ENCODE measurements at places on chromosomes 5 and 9.

DNA sequence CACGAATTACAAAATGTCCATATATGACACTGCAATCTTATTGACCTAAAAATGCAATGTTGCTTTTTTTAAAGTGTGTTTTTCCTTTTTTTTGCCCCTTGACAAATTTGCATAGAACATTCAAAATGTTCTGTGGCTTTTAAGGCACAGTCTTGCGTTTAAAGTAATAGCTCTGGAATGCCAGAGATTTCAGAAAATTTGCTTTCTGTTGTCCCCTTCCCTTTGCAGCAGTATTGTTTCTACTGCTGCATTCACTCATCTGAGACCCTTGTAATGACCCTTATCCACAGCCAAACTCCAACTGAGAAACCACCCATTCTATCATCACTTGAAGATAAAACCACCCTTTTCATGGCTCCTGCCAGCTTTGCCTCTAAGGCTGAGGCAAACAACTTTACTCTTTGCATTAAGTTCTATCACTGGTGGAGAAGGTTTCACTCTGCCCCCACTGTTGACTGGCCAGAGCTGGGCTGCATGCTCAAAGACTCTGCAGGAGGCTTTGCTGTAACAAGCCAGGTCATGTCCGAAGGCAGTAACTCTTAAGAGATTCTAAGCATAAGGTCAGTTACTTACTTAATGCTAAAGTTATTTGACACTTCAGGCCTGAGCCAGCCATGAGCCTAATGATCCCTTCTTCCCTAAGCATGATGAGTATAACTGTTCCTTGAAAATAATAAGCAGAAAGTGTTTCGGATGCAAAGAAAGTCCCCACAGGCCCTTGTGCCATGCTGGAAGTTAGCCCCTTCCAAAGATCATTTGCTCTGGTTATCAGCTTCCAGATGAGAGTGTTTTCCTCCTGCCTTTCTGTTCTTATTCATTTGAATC is 101.9 kb downstream of the CD180 start:
- DNase-seq = no peak

DNA sequence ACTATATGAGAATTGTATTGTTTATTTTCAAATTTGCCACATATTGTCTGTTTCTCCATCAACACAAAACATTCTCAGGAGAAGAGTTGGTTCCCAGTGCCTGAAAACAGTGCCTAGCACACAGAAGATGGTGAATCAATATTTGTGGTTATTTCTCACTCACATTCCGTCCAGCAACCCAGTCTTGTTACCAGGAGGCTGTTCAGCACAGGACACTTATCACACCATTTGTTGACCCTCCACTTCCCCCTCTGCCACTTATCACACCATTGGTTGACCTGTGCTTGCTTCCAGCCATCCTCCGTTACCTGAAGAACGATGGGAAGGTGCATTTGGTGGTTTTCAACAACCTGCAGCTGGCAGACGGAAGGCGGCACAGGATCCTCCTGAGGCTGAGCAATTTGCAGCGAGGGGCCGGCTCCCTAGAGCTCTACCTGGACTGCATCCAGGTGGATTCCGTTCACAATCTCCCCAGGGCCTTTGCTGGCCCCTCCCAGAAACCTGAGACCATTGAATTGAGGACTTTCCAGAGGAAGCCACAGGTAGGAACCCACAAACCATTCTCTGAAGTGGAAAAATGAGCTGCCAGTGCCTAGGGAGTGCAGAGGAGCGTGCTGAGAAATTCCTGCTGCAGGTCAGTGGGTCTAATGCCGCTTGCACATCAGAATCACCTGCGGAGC is 20.5 kb downstream of the THBS4 start:
- no peak for DNase-seq

DNA sequence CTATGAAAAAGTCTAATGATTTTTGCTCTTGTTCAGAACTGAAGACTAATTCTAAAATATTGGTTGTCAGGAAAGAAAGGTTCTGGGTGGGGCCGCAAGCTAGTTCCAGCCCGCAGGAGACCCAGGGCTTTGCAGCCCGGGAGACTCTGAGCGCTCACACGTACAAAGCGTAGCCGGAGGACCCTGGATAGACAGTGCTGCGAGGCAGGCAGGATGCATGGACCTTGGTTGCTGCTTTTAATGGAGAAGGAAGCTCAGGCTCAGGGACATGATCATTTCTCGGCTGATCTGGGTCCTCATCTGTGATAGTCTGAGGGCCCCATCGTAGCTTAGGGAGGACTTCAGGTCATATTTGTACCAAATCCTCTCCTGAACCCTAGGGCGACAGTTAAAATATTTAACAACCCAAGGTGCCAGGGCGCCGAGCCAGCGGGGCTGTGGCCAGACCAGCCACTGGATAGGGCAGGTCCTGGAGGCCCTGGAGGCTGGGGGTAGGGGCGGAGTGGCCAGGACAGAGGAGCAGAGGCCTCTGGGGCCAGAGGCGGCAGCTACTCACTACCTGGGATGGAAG is 70.1 kb upstream of the UNC5A start:
- DNase-seq = no peak

GRCh38 chr5:172410662-172411483 is 43.5 kb downstream of the SH3PXD2B start:
- DNase-seq = no peak
